ENCODE measurements at places on chromosomes 2 and 18.
A peak's percentile ranks its signal among the peaks of the same experiment; 100 is the strongest.

GRCh38 chr18:10591896-10592295 lies 66.1 kb downstream of the NAPG start:
- no peak for DNase-seq

DNA sequence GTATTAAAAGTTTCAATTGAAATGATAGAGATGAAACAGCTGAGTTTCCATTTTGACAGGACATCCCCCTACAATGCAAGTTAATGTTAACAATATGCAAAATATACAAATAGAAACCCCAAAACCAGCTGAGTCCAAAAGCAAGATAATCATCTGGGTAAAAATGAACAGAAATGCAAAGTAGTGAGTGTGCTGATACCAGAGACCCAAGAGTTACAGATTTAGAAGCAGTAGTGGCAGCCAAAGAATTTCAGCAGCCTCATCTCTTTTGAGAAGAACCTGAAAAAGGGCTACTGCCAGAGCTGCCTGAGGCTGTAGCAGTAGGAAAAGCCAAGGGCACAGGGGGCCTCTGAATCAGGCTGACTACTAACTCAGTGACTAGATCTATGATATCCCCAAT lies 82.6 kb downstream of the THADA start:
- DNase-seq: no peak

- no peak for DNase-seq
Observed at GRCh38 chr2:198012025-198012424, 207.6 kb downstream of the PLCL1 start.

GRCh38 chr2:122322815-122323214 lies 567.4 kb downstream of the TSN start:
- no peak for DNase-seq

GRCh38 chr18:66993492-66993891 lies 389.6 kb upstream of the CDH19 start:
- peak; percentile 55 for DNase-seq

GRCh38 chr2:12960671-12961070 lies 243.9 kb downstream of the TRIB2 start:
- no peak for DNase-seq

GRCh38 chr2:106094131-106094841 lies 99.8 kb downstream of the UXS1 start:
- DNase-seq: no peak

- DNase-seq: no peak
Observed at GRCh38 chr2:88838165-88838635, 146.7 kb downstream of the RPIA start.

DNA sequence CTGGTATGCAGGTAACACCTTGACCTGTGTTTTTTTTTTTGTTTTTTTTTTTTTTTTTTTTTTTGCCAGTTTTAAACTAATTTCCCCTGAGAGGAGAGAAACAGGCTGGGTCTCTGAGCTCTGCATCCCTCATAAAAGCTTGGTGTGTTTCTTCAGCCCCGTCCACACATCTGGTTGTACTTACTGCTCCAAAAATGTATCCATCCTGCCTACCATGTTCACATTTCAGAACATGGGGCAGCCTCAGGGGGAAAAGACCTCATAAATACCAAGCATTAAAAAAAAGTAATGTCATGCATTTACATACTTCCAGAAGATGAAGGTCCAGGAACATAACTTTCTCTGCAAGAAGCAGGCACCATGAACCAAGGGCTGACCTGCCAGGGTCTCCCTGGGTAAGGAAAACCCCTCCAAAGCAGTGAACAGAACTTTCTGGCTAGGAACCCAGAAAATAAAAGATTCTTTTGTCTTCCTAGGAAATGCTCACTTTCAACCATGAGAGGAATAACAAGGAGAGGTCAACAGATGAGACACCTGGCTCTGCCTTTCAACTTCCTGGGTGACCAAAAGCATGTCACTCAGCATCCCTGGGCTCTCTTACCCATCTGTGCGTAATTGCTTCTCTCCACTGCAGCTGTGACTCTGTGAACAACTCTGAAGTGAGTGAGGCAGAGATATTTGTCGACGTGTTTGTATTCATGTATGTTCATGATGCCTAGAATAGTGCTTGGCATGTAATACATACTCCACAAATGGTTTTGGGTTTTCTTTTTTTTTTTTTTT lies 118.6 kb downstream of the MCFD2 start:
- no peak for DNase-seq

GRCh38 chr2:12304564-12305171 lies 412.1 kb upstream of the TRIB2 start:
- no peak for DNase-seq

GRCh38 chr2:152189622-152190495 lies 14.3 kb upstream of the STAM2 start:
- peak; percentile 55 for DNase-seq

DNA sequence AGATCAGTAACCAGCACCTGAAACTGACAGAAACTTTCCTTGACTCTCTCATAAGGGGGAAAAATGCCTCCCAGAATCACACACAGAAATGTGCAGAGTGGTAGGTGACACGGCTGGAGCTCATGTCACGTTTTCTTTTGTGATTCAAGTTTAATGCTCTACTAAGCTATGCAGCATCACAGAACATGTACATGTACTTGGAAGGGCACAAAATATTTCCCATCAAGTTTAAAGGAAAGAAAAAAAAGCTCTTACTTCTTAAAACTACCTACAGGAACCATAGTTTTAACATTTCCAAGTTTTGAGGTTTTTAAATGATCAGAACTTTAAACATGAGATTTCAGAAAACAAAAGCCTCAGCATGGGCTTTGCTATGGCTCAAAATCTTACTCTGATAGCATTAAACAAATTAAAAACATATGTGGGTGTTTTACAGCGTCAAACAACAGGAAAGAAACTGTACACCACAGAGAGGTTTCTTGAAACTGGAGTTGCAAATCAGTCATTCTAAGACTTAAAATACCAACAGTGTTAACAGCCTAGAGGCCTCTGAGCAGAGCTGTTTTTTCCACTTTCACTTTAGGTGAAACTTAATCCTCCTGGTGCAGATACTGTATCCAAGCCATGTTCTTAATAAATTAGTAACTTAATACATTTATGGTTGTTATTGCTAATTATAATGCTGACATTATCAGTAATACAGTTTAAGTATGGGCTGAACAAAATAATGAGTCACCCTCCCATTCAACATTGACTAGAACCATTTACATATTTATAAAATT lies 30.1 kb downstream of the MBP start:
- DNase-seq: no peak

All from Calu3 (cell line).